OCI-M1 (cell line): ENCODE measurements at places on chromosomes 1 and 21.
A peak's percentile ranks its signal among the peaks of the same experiment; 100 is the strongest.

GRCh38 chr1:221793439-221794078 is 51.7 kb upstream of the DUSP10 start:
- no peak for DNase-seq

- no peak for DNase-seq
These were observed 30.6 kb upstream of the BMP8B start for GRCh38 chr1:39819091-39819812.

- DNase-seq: peak; percentile 79
These were observed 45.3 kb downstream of the PDE9A start for GRCh38 chr21:42698733-42699132.

GRCh38 chr1:43809097-43809673 is 101.8 kb downstream of the ST3GAL3 start:
- DNase-seq: no peak

GRCh38 chr1:206041640-206042039 is 11.3 kb upstream of the RHEX start:
- DNase-seq: no peak

- no peak for DNase-seq
These were observed 72.8 kb downstream of the OSBPL9 start for GRCh38 chr1:51689643-51690042.

- no peak for DNase-seq
These were observed 76.2 kb downstream of the MDM4 start for GRCh38 chr1:204592246-204592948.

DNA sequence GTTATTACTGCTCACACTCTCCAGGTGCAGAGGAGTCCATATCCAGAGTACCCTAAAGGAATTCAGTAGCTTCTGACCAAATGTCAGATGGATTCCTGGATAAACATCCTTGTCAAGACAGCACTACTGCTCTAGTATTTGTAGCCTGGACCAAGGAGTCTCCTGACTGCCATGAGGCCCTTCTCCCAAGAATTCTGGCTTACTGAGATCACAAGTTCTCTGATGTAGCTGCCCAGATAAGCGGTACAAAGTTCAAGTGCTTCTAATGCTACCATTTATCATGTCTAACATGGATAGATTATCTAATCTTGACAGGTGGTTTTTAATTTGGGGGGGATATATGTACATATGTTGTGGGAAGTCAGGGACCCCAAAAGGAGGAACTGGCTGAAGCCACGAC is 196.6 kb upstream of the HMCN1 start:
- DNase-seq: no peak

GRCh38 chr1:171468120-171468750 is 17.1 kb upstream of the PRRC2C start:
- no peak for DNase-seq

GRCh38 chr1:176504848-176505553 is 42.0 kb downstream of the PAPPA2 start:
- DNase-seq: no peak

DNA sequence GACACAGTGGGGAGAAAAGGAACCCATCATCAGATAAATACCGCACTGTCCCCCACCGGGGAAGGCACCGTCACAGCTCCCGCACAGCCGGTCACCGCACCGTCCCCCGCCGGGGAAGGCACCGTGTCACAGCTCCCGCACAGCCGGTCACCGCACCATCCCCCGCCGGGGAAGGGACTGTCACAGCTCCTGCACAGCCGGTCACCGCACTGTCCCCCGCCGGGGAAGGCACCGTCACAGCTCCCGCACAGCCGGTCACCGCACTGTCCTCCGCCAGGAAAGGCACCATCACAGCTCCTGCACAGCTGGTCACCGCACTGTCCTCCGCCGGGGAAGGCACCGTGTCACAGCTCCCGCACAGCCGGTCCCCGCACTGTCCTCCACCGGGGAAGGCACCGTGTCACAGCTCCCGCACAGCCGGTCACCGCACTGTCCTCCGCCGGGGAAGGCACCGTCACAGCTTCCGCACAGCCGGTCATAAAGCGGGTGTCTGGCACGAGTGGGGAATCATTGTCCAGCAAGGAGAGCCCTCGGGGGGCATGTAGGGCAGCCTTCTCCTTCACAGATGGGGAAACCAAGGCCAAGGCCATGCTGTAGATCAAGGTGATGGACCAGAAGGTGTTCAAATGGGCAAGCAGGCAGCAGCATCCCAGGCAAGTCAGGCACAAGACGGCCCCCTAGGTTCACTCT is 280.1 kb downstream of the NPHP4 start:
- no peak for DNase-seq

- peak; percentile 60 for DNase-seq
These were observed 3.9 kb upstream of the PRKCZ start for GRCh38 chr1:2046174-2046917.

DNA sequence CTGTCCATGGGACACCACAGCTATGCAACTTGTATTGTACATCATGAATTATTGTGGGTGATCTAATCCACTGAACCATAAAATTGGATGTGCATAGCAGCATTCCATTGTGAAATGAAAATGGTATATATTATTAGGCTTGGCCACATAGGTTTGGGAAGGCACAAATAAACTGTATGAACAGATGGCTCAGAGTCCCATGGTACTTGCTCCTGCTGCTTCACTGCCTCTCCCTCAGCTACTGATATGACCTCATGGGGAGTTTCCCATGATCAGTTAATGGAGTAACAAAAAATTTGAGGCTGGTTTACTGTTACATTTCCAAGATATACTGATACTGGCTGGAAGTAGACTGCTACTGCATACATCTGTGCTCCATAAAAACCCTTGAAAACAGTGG is 152.7 kb upstream of the NEGR1 start:
- no peak for DNase-seq

DNA sequence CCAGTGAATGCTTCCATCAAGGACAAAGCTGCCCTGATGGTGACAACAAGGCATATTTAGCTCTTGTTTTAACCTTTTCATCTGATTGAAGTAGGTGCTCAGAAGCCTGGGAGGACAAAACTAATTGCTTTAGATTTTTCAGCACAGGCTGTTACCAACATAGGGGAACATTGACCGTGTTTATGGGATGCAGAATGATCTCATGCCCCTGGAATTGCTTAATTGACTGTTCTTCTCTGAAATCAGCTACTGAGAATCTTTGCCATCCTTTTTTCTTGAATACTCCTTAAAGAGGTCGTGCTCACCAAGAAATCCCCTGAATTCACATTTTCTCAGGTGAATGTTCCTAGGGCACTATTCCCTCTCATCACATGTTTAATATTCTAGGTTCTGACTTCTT is 95.9 kb upstream of the CCDC190 start:
- no peak for DNase-seq

DNA sequence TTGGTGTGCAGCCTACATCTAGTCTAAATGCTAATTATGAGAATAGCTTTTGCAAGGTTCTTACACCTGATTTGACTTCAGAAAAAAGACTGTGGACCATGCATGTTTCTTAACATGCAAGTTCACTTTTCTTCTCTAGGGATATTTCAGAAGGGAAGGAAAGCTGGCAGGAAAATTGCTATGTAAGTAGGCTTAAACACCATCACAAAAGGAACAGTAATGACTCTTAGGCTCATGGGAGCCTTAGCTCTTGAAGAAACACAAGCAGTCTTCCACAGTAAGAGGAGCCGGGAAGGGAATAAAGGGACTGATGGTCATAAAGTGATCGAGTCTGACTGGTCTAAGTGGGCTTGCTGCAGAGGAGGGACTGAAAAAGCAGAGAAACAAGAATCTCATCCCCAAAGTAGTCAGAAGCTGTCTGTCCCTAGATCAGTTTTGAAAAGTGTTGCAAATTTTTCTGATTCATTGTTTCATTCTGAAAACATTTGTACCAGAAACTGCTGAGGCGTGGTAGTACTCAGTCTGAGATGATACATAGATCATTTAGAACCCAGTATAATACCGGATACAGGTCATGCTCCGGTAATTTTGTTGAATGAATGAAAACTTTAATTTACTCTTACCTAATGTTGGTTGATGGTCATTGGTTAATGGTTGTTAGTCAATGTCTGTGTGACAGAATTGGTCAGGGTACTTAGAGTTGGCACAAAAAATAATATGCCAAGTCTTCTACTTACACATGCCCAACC is 40.9 kb downstream of the SMYD2 start:
- DNase-seq: no peak

- DNase-seq: no peak
These were observed 10.0 kb downstream of the ITLN1 start for GRCh38 chr1:160874935-160875334.

GRCh38 chr1:235417086-235417697 is 50.0 kb downstream of the TBCE start:
- DNase-seq: peak; percentile 84

DNA sequence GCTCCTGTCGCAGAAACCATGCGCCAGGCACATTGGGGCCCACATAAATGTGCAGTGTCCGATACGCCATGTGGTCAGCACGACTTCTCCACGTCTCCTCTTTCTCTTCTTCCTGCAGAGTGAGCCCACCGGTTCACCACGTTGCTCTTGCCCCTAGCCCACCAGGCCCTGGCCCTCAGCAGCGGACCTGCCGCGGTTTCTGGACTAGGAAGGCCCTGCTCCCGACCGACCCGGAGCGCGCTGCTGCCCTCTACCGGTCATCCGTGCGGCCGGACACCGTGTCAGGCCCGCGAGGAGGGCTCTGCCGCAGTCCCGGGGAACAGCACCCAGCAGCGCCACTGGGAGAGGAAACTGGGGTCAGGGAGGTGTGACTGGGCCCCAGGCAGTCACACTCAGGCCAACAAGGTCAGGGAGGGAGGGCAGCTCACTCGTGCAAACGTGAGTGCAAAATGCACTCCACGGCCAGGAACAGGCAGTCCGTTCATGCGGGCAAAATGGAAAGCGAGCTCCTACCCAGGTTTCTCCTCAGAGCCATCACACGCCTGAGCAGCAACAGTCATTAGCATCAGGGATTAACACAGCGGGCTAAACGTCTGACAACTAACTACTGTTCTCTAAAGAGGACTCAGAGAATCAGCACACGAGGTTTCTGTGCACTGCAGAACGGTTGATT is 13.7 kb downstream of the TLR5 start:
- peak; percentile 54 for DNase-seq

DNA sequence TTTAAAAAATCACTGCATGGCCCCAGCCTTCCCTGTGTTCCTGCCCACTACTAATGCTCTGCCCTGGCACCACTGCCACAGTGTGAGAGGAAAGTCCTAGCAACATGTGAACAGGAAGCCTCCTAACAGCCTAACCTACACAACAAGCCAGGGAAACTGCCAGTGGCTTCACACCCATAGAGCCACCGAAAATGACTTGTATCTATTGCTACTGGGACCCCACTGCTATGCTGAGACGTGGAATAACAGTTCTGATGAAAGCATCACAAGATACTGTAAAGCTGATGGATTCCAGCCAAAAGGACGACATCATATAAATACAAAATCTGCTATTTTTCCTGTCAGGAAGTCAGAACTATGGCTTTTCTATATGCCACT is 74.9 kb downstream of the JAK1 start:
- no peak for DNase-seq

DNA sequence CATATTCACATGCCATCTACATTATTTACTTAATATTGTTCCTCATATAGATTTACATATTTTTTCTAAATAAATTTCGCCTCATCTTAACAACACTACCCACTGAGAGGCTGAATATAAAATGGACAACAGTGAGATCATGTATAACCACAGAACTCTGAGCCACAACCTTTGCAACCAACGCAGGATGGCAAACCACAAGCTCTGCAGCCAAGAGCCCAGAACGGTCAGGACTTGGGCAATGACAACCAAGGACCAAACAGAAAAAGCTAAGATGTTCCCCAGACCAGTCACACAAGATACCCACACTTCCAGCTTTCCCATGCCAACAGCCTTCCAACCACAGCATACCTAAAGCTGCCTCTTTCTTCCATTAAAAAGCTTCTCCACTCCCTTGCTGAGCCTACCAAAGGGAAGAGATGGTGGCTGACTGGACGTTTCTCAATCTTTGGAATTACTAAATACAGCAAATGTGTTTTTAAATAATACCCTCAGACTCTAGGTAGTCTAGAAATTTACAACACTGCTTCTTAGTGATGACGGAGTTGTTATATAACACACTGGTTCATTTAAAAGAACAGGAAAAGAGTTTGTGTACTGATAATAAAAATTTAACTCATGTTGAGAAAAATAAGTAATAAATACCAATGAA is 117.9 kb downstream of the AKT3 start:
- DNase-seq: no peak

DNA sequence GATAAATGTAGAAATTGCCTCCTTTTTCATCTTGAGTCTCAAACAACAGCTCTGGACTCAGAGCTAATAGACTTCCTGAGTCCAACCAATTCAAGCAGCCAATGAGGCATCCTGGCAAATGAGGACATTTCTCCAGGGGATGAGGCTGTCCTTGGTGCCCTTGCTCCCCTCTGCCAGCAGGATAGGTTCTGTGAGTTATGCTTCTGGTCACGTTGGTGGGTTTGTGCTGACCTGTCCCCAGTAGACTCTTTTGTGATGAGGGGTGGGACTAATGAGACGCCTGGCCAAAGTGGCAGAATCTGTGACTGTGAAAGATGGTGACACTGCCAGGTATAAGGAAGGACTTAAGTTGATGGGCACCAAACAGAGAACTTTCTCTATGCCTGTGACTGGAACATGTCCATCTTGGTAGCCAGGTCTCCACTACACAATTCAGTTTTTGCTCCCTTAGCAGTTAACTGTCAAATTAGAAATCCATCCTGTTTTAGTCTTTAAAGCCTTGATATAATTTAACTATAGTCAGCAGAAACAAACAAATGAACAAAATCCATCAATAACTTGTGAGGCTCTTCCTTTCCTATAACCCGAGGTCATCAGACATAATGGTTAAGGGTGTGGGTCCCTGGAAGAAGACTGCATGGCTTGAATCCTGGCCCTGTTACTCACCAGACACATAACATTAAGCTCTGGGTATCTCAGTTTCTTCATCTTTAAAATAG is 35.7 kb upstream of the THEM4 start:
- DNase-seq: no peak

GRCh38 chr21:16419188-16419921 is 689.6 kb downstream of the USP25 start:
- DNase-seq: peak; percentile 92

GRCh38 chr1:201184307-201185122 is 6.1 kb upstream of the IGFN1 start:
- peak; percentile 74 for DNase-seq
